BE2C (cell line): ENCODE measurements at places on chromosomes 11 and 22.

DNA sequence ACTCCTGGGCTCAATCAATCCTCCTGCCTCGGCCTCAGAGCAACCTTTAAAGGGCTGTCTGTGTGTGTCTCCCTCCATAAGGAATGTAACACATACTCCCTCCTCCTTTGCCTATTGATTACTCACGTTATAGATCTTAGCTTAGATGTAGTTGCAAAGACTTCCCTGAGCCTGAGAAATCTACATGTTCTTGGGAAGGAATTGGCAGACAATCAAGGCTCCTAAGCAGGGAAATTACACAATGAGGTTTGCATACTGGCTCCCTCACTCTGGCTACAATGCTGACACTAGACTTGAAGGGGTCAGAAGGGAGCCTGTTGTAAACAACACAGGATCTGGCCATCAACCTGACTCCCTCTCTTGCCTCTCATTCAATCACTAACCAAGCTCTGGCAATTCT is 5.2 kb upstream of the OLFML1 start:
- no peak for DNase-seq

DNA sequence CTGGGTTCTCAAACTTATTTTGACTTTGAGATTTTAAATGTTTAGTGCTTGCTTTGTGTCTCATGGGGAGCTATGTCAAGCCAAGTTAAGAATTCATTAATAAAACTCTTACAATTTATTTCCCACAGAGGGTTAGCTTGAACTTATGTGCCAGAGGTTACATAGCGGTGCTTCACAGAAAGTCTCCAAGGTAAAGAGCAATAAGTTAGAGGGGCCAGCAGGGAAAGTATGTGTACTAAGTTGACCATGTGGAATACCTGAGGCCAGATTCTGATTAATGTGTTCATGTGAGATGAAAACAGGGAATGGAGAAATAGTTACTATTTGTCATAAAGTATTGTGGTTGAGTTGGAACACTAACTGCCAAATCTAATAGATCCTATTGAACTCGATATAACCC is 149.3 kb downstream of the TMEM135 start:
- DNase-seq, result no peak

DNA sequence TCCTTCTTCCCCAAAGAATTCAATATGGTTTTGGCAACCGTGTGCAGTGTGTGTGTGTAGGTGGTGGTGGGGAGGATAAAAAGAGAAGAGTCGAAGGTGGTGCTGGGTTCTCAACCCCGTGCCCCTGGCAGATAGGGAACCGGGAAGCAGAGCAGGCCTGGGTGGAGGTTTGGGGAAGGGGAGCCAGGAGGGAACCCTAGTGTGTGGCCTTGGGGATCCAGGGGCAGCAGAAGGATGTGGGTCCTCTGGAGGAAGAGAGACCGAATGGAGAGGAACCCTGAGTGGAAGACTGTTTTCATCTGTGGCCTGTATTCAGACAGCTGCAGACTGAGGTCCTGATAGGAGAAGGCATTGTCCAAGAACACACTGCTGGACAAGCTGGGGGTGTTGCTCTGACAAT is 73.3 kb upstream of the B3GAT1 start:
- DNase-seq, result no peak

- no peak for DNase-seq
Observed at GRCh38 chr22:44740307-44740706, 12.1 kb upstream of the ARHGAP8 start.

DNA sequence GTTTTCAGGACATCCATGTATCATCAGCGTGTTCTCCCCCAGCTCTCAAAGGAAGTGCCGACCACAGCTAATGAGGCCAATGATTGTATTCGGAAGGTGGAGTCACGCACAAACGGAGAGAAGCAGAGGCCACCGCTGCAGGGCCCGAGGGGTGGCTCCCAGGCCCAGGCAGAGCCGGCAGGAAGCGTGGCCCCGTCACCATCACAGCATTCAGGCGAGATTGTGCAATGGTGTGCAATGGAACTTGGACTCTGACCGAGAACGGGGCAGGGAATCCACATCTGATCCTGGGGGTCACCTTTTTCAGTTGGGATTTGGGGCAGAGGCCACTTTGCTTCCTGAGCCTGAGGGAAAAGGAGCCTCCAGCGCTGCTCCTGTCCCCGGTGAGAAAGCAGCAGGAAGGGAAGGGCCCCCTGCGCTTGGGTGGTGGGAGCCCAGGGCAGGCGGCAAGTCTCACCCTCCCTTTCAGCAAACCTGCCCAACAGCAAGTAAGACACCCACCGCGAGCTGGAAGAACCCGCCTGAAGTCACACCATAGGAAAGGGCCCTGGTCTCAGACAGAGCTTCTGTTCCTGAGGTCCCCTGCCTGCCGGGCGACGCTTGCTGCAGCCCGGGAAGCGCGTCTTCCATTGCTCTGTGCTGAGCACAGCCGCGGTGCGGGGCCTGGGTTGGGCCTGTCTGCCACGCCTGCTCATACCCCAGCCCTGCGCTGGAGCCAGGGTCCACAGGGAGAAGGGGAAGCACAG is 1430.7 kb downstream of the BRD1 start:
- DNase-seq, result no peak

- DNase-seq, result no peak
Observed at GRCh38 chr11:95289378-95290101, 58.5 kb upstream of the SESN3 start.

GRCh38 chr22:35275580-35275979 is 18.3 kb downstream of the HMGXB4 start:
- no peak for DNase-seq

DNA sequence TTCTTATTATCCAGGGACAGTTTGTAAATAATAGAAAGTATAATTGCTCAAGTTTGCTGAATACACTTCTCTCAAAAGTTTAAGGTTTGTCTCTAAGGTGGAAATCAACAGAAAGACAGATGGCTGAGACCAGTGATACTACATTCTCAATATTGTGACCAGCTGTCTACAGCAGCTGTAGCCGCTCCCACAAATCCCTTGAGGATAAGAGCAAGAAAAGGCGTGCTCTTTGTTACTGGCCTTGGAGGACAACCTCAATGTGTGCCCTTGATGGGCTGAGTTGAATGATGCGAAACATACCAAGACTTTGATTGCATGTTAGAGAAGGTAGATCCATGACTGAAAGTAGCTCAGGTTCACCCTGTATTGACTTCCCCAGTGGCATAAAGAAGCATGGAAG is 6.1 kb downstream of the OR6M1 start:
- DNase-seq, result no peak

DNA sequence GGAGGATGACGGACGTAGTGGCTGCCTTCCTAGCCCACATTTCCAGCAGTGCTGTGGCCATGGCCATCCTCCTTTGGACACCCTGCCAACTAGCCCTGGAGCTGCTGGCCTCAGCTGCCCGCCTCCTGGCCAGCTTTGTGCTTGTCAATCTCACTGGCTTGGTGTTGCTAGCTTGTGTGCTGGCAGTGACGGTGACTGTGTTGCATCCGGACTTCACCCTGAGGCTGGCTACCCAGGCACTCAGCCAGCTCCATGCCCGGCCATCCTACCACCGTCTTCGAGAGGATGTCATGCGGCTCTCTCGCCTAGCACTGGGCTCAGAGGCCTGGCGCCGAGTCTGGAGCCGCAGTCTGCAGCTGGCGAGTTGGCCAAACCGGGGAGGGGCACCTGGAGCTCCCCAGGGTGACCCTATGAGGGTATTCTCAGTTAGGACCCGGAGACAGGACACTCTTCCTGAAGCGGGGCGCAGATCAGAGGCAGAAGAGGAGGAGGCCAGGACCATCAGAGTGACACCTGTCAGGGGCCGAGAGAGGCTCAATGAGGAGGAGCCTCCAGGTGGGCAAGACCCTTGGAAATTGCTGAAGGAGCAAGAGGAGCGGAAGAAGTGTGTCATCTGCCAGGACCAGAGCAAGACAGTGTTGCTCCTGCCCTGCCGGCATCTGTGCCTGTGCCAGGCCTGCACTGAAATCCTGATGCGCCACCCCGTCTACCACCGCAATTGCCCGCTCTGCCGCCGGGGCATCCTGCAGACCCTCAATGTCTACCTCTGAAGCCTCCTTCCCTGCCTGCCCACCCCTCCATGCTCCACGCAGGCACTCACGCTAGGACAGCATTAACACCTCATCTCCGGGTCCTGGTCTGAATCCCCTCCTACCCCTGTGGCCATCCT is 1.6 kb downstream of the RNF26 start:
- no peak for DNase-seq

GRCh38 chr11:78417175-78417887 is at the start of gene GAB2:
TSS of gene GAB2 (minus strand) at chr11:78417820. CDS start at chr11:78417720, 100 bp downstream.
- no peak for DNase-seq

DNA sequence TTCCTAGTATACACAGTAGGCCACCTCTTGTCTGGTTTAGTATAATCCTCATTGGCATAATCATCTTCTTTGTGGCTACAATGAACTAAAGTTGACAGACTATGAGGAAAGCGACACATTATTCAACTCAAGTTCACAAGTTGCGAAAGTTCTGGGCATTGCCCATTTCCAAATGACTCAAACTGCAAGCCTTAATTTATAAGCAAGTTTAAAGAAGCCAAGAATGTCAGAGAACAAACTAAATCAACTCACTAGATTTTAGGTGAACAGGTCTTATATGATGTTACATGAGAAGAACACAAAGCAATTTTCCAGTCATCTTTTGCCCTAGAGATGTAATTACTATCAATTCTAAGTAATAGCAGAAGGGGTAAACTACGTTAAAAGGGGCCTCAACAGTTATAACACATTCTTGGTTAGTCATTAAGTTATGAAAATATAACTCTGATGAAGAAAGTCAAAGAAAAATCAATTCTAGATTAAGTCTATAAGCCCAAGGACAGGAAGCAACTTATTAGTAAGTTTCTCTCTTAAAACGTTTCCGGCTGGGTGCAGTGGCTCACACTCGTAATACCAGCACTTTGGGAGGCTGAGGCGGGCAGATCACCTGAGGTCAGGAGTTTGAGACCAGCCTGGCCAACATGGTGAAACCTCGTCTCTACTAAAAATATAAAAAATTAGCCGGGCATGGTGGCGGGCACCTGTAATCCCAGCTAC is 21.5 kb downstream of the PICALM start:
- DNase-seq, result no peak

GRCh38 chr11:96272529-96273222 is 70.3 kb downstream of the MAML2 start:
- DNase-seq, result no peak

DNA sequence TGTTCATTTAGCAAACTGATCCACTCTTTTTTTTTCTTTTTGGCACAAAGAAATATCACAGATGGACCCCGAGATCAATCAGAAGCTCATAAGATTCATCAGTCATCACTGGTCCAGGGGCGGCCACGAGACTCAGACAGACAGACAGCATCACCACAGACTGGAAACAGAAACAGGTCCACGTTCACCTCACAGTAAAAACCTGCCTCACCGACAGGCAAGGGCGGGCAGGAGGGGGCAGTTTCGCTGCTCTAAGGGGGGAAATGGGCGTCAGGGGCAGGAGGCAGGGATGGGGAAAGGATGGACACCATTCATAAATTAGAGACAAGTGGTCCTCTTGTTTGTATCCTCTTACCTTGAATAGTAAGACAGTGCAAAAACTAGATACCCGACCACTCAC is 16.5 kb downstream of the CHST1 start:
- no peak for DNase-seq

- DNase-seq, result no peak
Observed at GRCh38 chr11:2315395-2316168, 13.8 kb downstream of the TSPAN32 start.

DNA sequence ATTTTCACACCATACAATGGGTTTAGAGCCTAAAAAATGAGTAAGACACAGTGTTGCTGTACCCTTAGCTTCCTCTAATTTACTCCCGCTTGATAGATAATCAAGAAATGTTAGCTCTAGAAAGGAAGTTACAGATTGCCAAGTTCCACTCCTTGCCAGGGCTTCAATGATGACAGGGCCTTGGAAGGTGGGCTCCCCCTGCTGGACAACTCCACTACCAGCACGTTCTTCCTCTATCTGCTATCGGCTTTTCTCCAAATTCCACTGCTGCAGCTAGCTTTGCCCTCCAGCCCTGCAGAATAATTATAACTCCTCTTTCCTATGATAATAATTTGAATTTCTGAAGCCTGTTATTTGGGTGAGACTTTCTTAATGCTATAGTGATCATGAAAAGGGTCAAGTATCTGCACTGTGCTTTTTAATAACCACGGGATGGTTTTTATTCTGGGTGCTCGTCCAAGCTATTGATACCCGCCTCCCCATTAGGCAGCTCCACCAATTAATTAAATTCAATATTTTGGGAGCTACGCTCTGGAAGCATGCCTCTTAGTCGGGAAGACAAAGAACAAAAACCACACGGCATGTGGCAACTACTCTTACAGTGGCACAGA is 9.0 kb downstream of the SYN3 start:
- DNase-seq, result peak; percentile 70

GRCh38 chr11:44580701-44581100 is 15.2 kb downstream of the CD82 start:
- DNase-seq, result no peak

GRCh38 chr22:46421267-46421666 is 85.8 kb downstream of the TRMU start:
- no peak for DNase-seq

DNA sequence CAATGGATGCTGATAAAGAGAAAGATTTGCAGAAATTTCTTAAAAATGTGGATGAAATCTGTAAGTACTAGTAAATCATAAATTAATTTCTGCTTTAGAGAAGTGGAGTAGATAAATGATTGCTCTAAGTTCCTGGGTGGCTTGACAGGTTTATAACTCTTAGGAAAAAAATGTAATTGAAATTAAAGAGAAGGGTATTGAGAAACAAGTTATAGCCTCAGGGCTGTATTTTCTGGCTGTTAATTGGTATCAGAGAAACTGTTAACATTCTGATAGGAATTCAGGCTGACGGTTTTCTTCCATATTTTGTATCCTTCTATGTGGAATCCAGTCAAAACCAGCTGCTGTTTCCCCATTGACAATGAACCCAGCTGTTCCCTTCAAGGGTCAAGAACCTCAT is 1.9 kb downstream of the TTC12 start:
- no peak for DNase-seq

- DNase-seq, result no peak
Observed at GRCh38 chr11:26841818-26842473, 120.1 kb upstream of the SLC5A12 start.

- DNase-seq, result no peak
Observed at GRCh38 chr11:113351480-113351879, 36.1 kb upstream of the ANKK1 start.

GRCh38 chr22:48729499-48730171 is 1098.0 kb downstream of the BRD1 start:
- DNase-seq, result no peak

GRCh38 chr22:21044931-21045584 is 688 bp upstream of the LRRC74B start:
- DNase-seq, result peak; percentile 89
